Activated T-cell treated with anti-CD3 and anti-CD28 coated beads for 24 hours (primary cell): ENCODE measurements at places on chromosomes 5 and 9.

DNA sequence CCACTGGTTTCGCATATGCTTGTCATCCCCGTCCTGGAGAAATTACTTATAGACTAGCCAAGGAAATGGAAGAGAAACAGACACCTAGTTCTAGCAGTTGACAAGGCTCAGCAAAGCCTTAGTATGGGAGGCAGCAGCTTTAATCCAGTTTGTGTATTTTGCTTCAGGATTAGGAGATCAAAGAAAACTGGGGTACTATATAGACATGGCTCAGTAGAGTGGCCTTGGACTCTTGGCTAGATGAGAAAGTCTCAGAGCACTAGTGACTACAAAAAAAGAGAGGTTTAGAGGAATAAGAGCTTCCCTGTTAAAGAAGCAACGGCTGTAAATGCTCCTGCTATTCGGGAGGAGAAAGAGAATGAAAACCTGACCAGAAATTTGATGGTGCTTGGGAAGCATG lies 349.1 kb downstream of the CTNND2 start:
- DNase-seq, result no peak

DNA sequence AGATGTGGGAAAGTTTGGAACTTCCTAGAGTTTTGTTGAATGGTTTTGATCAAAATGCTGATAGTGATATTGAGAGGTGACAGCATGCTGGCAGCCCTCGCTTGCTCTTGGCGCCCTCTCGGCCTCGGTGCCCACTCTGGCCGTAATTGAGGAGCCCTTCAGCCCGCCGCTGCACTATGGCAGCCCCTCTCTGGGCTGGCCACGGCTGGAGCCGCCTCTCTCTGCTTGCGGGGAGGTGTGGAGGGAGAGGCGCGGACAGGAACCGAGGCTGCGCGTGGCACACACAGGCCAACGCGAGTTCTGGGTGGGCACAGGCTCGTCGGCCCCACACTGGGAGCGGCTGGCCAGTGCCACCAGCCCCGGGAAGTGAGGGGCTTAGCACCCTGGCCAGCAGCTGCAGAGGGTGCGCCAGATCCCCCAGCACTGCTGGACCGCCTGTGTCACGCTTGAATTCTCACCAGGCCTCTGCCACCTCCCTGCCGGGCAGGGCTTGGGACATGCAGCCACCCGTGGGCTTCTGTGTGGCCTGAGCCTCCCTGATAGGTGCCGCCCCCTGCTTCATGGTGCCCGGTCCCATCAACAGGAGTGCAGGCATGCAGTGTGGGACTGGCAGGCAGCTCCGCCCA lies 488.5 kb downstream of the CYLC2 start:
- DNase-seq, result no peak

GRCh38 chr5:157137691-157138090 lies 5.0 kb downstream of the MED7 start:
- DNase-seq, result no peak

- no peak for DNase-seq
Observed at GRCh38 chr5:30572279-30572678, 621.2 kb upstream of the CDH6 start.

DNA sequence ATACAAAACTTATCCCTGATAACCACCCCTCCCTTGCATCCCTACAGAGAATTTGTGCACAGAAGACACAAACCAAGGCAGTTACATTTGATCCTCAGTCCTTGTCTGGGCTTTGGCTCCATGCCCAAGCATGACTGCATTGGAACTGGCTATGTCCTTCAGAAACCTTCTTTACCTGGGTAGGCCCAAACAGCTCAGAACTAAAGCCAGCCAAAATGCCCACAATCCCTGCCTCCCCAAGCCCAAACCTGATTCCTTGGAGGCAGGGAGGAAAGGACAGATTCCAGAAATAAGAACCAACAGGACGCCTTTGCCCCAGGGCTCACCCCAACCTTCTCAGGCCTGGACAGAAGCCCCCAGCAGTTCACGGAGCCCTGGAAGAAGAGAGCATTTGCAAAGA lies 8.2 kb downstream of the IL17B start:
- no peak for DNase-seq

DNA sequence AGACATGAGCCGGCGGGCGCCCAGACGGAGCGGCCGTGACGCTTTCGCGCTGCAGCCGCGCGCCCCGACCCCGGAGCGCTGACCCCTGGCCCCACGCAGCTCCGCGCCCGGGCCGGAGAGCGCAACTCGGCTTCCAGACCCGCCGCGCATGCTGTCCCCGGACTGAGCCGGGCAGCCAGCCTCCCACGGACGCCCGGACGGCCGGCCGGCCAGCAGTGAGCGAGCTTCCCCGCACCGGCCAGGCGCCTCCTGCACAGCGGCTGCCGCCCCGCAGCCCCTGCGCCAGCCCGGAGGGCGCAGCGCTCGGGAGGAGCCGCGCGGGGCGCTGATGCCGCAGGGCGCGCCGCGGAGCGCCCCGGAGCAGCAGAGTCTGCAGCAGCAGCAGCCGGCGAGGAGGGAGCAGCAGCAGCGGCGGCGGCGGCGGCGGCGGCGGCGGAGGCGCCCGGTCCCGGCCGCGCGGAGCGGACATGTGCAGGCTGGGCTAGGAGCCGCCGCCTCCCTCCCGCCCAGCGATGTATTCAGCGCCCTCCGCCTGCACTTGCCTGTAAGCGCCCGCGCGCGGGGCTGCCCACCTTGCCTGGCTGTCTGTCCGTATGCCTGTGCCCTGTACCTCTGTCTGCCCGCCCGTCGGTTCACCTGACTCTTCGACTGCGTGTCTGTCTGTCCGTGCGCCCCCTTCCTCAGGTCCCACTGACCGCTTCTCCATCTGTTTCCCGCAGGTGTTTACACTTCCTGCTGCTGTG lies 412 bp downstream of the FGF18 start:
- DNase-seq, result peak; percentile 11

DNA sequence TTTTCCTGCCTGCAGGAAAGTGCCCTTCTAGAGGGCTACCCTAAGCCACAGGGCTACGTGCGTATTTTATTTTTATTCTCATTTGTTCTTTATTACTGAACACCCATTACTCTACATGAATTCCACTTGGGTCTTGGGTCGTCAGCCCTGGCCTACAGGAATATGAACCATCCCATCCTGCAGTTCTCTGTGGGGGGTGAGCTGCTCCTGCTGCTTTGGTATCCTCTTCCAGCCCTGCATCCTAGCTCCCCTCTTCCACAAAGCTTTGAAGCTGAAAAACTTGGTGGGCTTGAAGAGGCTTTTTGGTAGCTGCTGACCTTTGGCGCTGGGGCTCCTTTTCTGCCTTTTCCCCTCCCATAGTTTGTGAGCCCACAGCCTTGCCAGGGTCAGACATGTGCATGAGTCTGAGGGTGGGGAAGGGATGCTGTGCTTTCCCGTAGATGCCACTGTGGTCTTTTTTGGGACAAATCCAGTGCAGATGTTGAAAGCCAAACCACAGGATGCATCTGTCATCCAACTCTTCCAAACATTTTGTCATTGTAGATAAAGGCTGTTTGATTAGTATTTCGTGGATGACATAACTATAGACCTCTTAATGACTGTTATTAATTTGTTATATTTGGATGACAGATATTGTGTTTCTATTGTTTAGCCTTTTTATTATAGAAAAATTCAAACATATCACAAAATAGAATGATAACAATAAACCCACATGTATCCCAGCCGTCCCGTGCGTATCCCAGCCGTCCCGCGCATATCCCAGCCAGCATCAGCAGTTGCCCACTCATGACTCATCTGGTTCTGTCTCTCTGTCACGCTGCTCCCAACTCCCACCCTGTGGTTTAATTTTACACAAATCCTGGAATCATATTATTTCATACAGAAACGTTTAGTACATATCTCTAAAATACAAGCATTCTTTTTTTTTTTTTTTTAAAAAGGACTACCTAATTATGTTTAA lies 43.9 kb downstream of the SLC46A2 start:
- DNase-seq, result no peak

GRCh38 chr5:150058480-150059126 lies 27.8 kb downstream of the CSF1R start:
- DNase-seq, result no peak

DNA sequence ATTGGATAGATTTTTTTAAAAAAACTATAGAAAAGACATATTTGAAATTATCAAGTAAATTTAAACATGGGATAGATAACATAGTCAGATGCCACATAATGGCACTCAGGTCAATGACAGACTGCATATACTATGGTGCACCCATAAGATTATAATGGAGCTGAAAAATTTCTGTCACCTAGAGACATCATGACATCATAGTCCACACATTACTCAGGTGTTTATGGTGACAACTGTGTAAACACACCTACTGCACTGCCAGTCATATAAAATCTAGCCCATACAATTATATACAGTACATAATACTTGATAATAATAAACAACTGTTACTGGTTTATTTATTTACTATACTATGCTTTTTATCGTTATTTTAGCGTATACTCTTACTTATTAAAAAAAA lies 58.6 kb downstream of the CPLANE1 start:
- no peak for DNase-seq

- DNase-seq, result peak; percentile 4
Observed at GRCh38 chr9:103397868-103398600, 402.9 kb downstream of the CYLC2 start.

- no peak for DNase-seq
Observed at GRCh38 chr5:23461576-23461975, 45.8 kb upstream of the PRDM9 start.

GRCh38 chr9:119451426-119451825 lies 82.2 kb upstream of the BRINP1 start:
- DNase-seq, result no peak

GRCh38 chr5:78341440-78341839 lies 19.0 kb upstream of the SCAMP1 start:
- no peak for DNase-seq

GRCh38 chr5:23396346-23396745 lies 111.1 kb upstream of the PRDM9 start:
- DNase-seq, result no peak

GRCh38 chr9:137311171-137311985 lies 9.3 kb upstream of the NRARP start:
- DNase-seq, result no peak

DNA sequence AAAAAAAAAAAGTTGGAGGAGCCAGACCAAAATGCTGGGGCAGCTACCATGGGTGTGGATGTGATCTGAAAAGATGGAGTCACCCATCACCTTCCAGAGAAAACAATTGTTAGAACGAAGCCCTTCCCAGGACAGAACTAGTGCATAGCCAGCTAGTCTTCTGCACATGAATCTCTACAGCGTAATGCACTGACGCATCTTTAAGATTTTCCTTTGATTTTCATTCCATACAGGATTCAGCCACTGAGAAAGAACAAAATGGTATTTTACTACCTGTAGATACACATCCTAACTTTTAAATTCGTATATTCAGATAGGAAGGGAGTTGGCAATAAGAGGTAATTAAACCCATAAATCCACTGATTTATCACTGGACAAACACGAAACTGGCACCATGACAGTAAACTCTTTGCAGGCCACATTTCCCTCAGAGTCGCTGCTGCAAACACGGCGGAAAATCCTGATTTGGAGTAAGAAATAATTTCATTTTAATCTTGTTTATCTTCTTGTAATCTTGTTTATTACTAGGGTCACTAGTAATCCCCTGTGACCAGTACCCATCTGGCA lies 206.6 kb downstream of the SPOCK1 start:
- no peak for DNase-seq
